ENCODE measurements at places on chromosomes 7 and 10.

DNA sequence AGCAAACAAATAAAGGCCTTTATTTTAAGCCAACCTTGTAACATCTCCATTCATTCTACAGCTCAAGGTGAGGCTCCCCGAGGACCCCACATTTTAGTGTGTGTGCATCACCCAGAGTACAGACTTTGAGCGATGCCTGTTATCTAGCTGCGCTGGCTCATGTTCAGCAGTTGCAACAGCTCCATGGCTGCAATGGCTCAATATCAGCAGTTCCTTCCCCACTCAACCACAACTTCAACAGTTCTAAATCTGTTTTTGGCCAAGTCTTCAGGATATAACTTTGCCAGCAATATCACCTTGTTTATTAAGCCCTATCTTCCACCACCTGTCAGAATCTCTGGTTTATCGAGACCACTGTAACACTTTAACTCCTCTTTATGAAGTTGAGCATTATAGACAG lies 95.8 kb downstream of the WNT2 start:
- DNase-seq, result no peak

DNA sequence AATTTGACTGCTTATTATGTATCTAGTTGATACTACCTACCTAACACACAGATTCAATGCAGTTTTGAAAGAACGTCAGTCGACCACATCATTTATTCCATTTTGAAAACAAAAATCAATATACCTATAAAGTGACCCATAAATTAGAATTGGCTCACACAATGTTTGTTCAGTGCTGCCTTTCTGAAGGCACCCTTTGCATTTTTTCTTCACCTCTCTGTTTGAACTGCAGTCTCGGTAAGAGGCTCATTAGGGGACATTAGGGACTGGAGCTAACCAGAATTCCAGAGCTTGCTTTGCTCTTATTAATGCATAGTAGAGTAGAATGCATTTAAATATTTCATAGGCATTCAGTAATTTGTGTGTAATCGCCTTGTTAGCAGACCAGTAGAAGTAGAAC lies 234.1 kb downstream of the FOXP2 start:
- no peak for DNase-seq

DNA sequence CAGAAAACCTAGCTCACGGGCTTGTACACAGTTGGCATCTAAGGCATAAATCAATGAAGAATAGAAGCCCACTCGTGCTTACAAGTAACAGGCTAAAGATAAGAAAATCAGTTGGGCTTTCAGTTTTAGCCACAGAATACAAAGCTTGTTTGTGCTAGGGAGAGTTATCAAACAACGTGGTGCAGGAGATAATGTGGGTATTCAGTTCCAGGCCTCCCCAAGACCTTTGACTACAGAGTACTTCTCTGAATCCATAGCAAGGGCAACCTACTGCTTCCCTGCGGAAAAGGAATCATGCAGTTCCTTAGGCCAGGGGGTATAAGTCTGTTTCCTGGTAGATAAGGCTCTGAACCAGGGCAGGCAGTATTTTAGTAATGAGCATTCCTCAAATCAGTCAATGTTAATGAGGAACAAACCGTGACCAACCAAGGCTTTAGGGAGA lies 219.5 kb upstream of the CSTF2T start:
- no peak for DNase-seq

- no peak for DNase-seq
These were observed 174.1 kb upstream of the BET1 start for GRCh38 chr7:94178230-94178629.

DNA sequence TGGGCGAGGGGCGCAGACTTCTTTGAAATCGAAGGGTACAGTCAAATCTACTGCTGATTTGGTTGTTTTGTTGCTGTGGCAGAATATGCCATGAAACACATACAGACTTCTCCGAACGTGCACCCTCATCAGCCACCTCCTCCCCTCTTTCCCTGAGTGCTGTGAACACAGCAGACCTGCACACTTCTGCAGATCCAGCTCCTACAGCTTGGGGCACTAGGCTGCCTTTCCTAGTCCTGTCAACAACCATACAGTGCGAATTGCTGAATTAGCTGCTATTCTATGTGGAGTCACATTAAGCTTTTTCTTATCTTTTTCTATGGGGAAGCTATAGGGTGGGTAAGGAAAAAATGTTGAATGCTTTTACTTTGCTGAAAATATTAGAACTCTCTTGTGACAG lies 57.5 kb downstream of the COL17A1 start:
- DNase-seq, result no peak

DNA sequence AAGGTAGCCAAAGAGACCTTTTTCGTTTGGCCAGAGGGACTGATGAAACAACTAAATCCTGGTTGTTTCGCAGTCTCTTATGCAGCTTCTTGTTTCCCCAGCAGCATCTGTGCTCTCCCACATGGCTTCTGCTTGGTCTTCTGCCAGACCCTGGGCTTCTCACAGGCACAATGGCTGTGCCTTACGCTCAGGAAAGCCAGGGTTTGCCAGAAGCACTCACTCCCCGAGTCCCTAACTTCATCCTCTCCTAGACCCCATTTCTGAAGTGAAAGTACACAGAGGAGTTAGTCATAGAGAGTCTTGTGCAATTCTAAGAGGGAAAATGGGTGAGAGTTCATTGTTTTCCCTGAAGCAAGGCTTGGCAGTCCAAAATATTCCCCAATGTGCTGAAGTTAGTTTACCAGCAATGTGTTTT lies 121.7 kb downstream of the EVX1 start:
- peak; percentile 73 for DNase-seq

DNA sequence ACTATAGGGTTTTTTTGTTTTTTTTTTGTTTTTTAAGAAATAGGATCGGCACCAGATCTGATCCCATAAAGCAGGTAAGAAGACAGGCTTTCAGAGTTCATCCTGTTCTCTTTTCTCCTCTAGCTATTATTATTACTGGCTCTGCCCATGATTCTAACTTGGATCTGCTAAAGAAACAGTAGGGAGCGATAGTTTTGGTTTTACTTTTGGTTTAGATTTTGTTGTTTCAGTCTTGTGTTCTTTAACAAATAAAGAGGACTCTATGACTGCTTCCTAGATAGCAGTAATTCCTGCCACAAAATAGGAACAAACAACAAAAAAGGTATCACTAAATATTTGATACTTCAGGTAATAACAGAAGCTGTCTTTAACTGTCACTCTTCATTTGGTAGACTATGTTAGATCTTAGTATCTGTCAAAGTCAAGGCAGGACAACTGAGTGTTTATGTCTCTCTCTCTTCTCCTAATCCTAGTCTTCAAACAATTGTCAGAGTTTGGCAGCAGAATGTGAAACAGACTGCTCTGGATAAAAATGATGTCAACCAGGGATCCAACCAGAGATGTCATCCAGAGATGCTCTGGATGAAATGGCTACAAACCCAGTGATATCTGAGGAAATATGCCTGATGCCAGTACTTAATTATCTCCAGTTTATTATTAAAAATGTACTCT lies 99.8 kb downstream of the KMT2C start:
- DNase-seq, result no peak

GRCh38 chr10:89469517-89469916 lies 55.1 kb downstream of the IFIT5 start:
- DNase-seq, result no peak

Measured in left ventricle myocardium superior (tissue), 1 donor.